Uterus (tissue), 4 donors: ENCODE measurements at places on chromosomes 6 and 20. TPM values are rescaled to one million over a fixed set of nuclear protein-coding genes. Genes with fewer than 3 reads are reported as not detected.

Gene DEFB113
- total RNA-seq: not detected

Gene SGK1
- total RNA-seq: 71.4 TPM

- no peak for DNase-seq
Observed at GRCh38 chr6:165744555-165745228, 81.7 kb upstream of the PDE10A start.

GRCh38 chr6:86192123-86192522 is 549.4 kb upstream of the SYNCRIP start:
- no peak for DNase-seq

GRCh38 chr20:62963614-62964397 is 11.3 kb downstream of the SLC17A9 start:
- DNase-seq: no peak
